Activated naive CD4-positive, alpha-beta T cell treated with anti-CD3 and anti-CD28 coated beads for 36 hours (primary cell): ENCODE measurements at places on chromosomes 16 and 17. TPM values are rescaled to one million over a fixed set of nuclear protein-coding genes. Genes with fewer than 3 reads are reported as not detected.

GRCh38 chr17:37759014-37759637, 14.3 kb upstream of the HNF1B start:
- no peak for DNase-seq

DNA sequence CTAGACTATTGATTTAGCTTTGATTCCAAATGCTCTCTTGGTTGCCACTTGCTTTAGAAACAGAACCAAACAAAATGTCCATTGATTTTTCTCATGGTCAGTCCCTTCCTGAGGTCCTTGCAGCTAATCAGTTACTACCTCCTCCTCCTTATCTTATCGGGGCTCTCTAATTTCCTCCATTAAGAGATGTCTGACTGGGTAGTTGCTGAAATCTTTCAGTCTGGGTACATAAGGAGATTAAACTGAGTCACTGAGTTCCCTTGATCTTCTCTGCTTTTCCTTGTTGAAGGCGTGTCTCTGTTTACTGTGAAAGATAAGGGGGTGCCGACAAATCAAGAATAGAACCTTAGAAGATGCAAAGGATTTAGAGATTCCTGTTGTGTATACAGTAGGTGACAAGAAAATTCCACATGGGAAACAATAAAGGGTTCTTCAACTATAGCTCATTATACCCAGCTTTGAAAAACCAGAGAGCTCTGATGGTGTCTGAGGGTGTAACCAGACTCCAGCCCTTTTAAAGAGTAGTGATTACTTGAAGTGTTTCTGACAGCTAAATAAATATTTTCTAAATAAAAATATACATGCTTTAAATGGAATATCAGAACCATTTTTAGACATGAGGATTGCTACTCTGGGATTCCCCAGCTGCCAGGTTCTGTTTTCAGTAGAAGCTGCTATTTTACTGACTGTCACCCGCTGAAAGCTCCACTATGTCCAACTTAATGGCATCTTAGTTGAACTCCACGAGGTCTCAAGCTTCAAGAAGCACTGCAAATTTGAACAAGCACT, 791.3 kb upstream of the SOX9 start:
- no peak for DNase-seq

Gene DVL2
- 29.4 TPM for total RNA-seq

DNA sequence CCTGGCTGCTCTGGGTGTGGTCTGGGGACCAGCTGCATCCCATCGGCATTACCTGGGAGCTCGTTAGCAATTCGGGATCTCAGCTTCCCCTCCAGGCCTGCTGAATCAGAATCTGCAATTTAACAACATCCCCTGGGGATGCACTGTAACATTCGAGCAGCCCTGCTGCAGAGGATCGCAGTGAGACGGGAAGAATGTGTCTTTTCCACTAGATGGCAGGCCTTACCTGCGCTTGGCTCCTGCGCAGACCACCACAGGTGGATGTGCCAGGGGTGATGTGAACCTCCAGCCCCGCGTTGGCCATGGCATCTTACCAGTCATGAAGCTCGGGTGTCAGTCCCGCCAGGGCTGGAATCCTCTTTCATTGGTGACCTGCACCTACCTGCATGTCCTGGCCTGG, 209.9 kb downstream of the PRKCB start:
- no peak for DNase-seq

- no peak for DNase-seq
These were observed 328.9 kb upstream of the MAF start for GRCh38 chr16:79929260-79929965.

GRCh38 chr17:43482103-43483012, 1.4 kb upstream of the DHX8 start:
- DNase-seq = no peak

DNA sequence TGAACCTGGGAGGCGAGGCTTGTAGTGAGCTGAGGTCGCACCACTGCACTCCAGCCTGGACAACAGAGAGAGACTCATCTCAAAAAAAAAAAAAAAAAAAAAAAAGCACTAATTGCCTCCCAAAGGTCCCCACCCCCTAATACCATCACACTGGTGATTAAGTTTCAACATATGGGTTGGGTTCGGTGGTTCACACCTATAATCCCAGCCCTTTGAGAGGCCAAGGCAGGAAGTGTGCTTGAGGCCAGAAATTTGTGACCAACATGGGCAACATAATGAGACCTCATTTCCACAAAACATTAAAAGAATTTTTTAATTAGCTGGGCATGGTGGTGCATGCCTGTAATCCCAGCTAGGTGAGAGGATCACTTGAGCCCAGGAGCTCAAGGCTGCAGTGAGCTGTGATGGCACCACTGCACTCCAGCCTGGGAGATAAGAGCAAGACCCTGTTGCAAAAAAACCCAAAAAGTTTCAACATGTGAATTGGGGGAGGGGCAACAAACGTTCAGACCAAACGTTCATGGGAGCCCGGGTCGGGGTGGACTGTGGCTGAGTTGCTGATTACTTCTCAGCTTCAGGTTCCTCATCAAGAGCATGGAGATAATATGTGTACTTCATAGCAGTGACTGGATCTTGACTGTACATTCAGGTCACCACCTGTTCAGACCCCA, 62.1 kb upstream of the NOL11 start:
- DNase-seq = no peak

DNA sequence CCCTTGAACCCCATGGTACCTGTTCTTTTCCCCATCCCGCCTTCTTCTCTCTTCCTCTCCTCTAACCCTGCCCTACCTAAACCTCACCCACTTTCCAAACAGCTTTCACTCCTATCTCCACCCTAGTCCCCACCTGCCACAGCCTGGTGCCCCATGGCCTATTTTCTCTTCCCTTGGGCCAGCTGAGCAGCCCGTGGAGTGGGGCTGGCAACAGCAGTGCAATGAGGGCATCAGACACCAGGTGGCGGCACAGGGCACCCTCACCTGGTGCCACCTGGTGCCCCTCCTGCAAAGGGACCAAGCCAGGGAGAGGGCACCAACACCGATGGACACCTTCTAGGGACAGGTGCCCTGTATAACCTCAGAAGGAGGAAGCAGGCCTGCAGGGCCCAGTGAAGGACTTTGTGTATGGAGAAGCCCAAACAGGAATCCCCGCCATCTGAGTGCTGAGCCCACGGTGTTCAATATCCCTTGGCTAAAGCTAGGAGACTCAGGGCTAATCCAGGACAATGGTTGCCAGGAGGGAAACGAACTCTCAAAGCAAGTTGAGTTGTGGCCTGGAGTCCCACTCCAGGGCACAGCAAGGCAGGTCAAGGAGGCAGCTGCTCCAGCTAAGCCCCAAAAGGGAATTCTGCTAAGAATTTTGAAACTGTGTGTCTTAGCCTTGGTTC, 4.0 kb upstream of the ABCC3 start:
- peak; percentile 71 for DNase-seq

Gene HCRT
- not detected for total RNA-seq

- DNase-seq = no peak
These were observed 249.6 kb downstream of the RBFOX3 start for GRCh38 chr17:79361221-79361734.

Gene PSMC3IP
- total RNA-seq = 42.2 TPM

Gene GCGR
- not detected for total RNA-seq

DNA sequence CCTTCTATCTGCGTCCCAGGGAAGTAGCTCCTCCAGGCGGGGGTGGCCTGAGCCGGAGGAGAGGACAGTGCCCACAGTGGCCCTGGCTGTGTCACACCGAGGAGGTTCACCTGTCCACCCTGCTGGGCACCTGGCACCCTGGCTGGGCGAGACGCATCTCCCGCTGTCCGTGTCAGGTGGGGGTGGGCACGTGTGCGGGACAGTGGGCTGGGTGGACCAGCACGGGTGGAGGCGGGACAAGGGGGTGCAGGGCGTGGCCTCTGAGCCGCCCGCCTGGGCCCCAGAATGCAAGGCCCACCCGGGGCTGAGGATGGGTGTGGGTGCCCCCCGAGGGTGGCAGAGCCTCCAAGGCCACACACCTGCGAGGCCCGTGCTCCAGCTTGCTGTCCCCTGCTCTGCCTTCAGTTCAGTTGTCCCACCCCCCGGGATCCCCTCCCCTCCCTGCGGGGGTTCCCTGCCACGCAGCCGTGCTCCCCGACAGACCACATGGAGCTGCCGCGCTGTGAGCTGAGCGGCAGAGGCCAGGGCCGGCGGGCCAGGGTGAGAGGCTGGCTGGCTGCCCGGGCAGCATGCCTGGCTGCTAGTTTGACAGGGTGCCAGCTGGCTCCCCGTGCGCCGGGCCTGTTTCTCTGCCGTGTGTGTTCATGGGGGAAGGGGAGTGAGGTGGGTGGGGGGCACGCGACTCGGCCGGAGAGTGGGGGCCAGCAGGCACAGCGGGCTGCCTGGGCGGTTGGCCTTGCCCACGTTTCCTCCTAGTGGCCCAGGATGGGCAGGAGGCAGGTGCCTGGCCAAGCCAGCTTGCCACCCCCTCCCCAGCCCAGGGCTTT, 33.9 kb downstream of the BAHCC1 start:
- no peak for DNase-seq

Gene MT1M
- not detected for total RNA-seq

DNA sequence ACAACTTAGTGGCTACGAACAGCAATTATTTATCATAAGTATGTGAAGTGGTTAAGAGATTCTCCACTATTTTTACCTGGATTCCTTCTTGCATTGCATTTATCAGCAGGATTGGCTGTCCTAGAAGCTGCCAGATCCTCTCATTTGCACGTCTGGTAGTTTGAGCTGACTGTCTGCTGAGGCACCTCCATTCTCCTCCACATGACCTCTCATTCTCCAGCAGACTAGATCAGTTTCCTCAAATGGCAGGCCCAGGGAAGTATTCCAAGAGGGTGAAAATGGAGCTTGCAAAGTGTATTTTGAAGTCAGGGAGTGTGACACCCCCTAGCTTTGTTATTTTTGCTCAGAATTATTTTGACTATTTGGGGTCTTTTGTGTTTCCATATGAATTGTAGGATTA, 870.1 kb downstream of the CDH11 start:
- no peak for DNase-seq

Gene AATK
- total RNA-seq = not detected

GRCh38 chr16:8474587-8474986, 115.7 kb downstream of the TMEM114 start:
- no peak for DNase-seq

GRCh38 chr16:11913425-11914079, 2.2 kb downstream of the GSPT1 start:
- DNase-seq = peak; percentile 39

GRCh38 chr16:87169509-87169995, 147.6 kb downstream of the C16orf95 start:
- no peak for DNase-seq

DNA sequence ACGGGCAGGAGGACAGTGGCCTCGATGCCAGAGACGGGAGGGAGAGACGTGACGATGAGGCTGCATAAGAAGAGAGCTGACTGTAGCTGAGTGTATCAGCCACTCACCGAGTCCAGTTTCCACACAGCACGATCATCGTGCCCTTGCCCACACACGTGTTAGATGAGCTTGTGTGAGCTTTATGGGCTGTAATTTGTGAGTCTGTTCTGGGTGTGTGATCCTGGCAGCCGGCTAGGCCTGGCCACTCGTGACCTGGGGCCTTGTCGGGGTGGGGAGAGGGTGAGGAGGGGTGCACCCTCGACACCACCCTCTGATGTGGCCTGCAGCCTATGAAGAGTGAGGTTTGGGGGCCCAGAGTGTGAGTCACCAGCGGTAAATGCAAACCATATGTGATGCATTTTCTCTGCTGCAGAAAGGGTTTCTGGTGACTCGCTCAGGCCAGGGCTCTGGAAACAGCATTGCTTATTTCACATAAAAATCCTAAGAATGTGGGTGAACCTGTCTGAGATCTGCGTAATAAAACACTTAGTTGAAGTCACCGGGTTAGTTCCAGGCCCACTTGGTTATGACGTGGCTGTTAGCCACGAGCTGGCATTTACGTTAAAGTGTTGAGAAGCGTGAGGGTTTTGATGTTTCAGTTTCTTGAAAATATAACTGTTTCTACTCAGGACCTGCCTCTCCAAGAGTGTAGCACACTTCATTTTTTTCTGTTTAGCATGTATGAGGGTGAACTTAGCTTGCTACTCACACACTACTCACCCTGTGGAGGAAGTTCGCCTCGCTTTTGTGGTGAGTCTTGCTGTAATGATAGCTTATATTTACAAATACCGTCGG, 4.2 kb downstream of the METRNL start:
- DNase-seq = peak; percentile 56

- DNase-seq = no peak
These were observed 10.5 kb downstream of the GGA2 start for GRCh38 chr16:23499801-23500200.

DNA sequence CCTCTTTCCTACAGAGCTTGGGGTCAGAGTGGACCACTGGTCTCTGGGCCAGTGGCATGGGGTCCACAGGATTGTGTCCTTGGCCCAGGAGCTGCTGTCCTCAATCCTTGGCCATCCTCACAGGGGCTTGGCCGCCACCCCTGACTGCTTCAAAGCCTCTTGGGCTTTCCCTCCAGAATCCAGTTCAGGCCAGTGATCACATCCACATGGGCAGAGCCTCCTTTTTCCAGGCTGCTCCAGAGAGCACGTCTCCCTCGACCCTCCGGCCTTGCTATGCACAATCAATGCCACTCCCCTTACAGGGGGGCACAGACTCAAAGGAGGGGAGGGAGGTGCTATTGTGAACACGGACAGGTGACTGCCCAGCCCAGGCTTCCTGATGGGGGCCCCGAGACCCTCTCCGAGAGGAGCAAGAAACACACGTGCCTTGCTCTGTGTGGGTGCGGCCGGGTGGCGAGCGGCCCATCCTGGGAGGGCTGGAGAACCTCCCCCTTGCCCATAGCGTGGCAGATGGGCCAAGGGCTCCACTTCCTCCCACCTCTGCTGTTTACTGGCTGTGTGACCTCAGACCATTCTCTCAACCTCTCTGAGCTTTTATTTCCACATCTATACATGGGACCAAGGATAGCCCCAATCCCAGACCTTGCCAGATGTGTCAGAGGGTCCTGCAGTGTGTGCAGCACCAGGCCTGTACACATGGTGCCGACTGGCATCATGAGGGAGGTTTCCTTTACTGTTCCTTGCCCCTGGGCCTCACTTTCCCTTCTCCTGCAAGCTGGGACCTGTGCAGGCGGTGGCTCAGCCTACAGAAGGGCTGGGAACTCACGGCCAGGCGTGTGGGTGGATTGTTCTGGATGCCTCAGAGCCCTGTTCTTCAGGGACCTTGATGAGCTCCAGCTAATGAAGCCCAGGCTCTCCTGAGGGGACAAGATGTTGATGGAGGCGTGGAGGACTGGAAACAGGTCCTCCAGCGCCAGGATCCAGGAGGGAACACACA, 229.0 kb upstream of the GSE1 start:
- DNase-seq = no peak

DNA sequence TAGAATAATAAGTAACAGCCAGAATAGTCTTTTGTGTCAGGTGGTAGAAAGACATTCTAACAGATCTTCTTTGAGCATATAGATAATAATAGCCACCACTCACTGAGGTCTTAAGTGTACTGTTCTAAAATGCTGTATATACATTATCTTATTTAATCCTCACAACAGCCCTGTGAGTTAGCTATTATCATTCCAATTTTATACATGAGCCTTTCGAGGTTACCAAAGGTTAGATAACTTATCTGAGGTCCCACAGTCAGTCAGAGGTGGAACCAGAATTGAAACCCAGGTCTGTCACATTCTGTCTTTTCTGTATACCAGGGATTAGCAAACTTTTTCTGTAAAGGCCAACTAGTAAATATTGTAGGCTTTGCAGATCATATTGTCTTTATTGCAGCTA, 23.2 kb downstream of the REXO5 start:
- DNase-seq = no peak

Gene UMOD
- not detected for total RNA-seq

GRCh38 chr17:66724581-66725341, 110.2 kb upstream of the CACNG5 start:
- DNase-seq = no peak

- DNase-seq = peak; percentile 12
These were observed 348 bp downstream of the MPP2 start for GRCh38 chr17:43906951-43907424.

Gene APOH
- not detected for total RNA-seq

Gene CLDN7
- not detected for total RNA-seq
